ENCODE measurements at places on chromosomes 7 and 10.

DNA sequence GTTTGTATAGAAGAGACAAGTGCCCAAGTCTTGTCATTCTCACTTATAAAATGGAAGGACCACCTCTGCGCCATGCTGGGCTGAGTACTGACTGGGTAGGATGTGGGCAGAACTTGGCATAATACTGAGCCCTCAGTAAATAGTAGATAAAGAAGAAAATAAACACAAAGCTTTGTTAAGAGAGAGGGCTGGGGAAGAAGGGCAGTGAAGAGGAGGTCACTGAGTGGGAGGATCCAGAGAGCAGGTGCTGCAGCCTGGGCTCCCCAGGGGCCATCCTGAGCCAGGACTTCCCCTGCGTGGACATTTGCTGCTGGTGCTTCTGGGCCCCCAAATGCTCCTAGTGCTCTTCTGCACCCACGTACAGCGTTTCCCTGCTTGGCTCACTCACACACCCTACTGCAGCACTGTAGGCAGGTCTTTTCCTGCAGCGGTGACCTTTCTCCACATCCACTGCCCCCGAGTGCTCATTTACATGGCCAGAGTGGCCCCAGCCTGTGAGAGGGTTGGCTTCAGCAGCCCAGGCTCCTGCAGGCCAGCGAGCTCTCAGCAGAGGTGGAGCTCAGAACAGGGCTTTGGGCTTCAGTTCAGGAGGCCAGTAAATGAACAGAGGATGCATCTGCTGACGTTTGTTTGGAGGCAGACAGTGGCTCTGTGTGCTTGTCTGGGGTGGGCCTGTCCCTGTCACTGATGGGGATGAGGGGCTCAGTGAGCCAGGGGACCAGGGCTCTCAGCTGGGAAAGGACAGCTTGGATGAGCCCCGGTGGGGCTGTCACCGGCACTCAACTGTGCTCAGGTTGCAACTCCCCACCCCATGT lies 164.6 kb downstream of the ADARB2 start:
- DNase-seq: no peak

DNA sequence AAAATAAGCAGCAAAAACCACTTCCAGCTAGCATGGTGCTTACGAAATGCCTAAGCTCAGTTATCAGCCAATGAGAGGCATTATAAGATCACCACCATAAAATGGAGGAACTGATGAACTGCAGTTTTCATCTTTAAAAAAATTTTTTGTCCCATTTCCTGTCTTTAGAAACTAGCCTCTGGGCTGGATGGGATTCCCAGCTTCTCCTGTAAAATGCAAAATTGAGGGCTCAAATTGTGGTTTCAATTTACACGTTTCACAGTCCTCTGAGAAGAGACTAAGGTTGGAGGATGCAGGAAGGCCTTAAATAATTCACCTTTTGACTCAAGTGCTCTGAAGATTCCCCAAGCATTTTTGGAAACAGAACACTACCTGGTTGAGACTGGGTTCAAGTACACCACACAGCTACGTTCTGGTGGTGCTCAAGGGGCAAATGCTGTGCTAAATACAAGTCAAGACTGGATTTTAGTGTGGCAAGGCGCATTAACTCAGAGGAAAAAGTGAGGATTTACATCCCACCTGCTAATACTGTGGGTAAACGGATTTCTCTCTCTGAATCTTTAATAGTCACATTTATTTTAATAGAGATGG lies 951 bp downstream of the ZNF25 start:
- DNase-seq: no peak

GRCh38 chr7:2735744-2736143 lies 47.7 kb downstream of the AMZ1 start:
- DNase-seq: no peak

- DNase-seq: no peak
Measured at GRCh38 chr10:4382811-4383210, 443.2 kb upstream of the AKR1E2 start.

DNA sequence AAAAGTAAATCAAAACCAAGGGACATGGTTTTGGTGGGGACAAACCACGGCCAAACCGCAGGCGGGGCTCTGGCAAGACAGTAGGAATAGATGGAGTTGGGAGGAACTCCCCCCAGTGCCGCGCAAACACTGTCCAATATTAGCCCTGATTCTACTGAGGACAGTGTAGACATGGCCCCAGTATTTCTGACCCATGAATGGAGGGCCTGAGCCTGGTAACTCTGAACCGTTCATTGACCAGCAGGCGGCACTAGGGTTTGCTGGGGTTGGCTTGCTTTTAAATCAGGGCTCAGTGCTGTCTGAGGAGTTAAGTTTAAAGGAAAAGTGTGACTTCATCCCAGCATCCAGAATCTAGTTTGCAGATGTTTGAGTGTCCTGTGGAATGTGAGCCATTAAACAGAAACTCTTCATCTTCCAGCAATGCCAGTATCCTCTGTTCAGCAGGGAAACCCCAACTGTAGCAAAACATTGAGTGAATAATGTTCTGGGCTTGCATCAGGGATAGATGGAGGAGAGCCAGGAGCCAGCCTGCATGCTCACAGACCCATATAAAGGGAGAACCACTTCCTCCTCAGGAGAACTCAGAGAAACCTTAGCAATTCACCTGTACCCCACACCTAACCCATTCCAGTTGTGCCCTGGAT lies 147.4 kb upstream of the PRSS58 start:
- DNase-seq: no peak

DNA sequence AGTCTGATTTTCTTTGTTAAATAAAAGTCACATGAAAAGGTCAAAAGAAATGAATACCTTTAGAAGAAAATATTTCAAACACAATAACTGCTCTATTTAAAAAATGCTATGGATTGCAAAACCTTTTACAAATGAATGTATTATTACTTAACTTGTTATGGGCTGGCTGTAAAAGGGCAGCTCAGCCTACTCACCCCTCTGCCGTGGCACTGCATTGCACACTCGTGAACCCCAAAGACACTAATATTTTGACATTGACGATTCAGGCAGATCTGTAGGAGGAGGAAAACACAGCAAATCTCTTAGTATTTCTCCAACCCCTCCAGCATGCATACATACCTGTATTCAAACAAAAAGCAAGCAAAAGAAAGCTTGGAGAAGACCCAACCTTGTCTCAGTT lies 149.5 kb downstream of the FANK1 start:
- no peak for DNase-seq

GRCh38 chr10:26881600-26882331 lies 21.0 kb upstream of the ABI1 start:
- no peak for DNase-seq

GRCh38 chr7:25859412-25860274 lies 292.4 kb upstream of the NFE2L3 start:
- no peak for DNase-seq

DNA sequence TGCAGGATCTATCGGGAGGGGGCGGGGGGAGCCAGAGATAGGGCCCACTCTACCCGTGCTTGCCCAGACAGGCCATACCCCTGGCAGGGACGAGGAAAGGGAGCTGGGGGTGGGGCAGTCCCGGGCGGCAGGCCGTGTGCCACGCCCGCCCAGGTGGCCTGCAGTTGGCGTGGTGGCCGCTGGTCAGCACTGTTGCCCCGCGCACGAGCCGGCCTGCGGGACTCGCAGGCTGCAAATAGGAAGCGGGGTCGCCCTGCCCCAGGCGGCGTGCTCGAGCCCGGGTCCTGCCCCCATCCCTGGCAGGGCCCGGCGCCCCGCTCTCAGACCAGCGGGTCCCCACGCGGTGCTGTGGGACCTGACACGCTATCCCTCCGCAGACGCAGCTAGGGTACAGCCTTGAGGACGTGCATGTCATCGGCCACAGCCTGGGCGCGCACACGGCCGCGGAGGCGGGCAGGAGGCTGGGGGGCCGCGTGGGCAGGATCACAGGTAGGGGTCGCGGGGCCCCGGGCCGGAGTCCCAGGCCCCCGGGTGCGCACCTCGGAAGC lies 6.7 kb downstream of the PNLIPRP2 start:
- no peak for DNase-seq

- no peak for DNase-seq
Measured at GRCh38 chr7:137196648-137197047, 146.9 kb downstream of the PTN start.

- no peak for DNase-seq
Measured at GRCh38 chr10:26721561-26721960, 24.1 kb downstream of the PDSS1 start.

DNA sequence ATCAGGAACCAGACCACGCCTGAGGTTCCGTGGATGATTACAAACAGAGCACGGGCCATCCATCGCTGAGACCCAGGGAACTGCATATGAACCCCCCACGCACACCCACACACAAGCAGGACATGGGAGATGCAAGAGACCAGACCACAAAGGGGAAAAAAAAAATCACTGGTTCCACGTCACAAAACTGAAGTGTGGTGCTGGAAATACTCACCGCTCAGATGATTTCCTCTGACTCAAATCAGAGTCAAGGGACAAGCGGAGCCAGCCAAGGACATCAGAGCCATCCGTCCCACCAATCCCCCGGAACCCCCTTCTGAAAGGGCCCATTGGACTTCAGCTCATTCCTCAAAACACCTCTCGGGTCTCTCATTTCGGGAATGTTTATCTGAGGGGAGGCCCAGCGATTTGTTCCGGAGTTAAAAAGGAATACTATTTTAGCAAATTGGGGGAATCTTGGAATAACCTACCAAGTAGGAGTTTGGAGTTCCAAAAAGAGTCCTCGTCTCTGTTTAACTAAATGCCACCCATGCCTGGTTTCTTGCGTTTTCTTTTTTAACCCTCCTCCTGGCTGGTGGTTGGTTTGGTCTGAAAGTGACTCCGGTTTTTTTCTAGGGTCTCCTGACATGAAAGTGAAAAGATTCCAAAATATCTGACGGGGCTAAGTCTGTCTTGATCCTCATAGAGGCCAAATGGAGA lies 15.0 kb downstream of the SNX8 start:
- DNase-seq: no peak

DNA sequence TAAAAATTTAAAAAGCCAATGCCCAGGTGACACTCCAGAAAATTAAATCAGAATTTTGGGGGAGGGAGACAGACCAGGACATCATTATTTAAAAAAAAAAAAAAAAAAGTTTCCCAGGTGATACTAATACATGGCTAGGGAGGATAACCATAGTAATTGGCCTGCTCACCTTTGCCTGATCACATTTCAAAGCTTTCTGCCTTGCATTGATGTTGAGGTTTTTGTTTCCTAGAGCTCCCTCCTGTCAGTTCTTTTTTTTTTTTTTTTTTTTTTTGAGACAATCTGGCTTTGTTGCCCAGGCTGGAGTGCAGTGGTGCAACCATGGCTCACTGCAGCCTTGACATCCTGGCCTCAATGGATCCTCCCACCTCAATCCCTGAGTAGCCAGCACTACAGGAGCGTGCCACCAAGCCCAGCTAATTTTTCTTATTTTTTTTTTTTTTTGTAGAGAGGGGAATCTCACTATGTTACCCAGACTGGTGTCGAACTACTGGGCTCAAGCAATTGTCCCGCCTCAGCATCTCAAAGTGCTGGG lies 38.1 kb downstream of the CPED1 start:
- no peak for DNase-seq

DNA sequence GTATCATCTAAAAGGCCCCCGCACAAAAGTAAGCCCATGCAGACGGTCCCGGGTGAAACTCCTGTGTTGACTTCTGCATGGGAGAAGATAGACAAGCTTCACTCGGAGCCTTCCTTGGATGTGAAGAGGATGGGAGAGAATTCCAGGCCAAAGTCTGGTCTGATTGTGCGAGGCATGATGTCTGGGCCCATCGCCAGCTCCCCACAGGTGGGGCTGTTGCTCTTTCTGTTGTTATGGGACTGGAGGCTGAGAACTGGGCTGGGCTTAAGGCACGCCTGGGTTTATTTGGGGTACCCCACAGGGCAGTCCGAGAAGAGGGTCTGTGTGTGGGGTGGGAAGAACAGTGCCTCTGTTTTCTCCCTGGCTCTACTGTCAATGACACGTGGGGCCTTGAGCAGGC lies 14.6 kb downstream of the MINDY4 start:
- DNase-seq: no peak

DNA sequence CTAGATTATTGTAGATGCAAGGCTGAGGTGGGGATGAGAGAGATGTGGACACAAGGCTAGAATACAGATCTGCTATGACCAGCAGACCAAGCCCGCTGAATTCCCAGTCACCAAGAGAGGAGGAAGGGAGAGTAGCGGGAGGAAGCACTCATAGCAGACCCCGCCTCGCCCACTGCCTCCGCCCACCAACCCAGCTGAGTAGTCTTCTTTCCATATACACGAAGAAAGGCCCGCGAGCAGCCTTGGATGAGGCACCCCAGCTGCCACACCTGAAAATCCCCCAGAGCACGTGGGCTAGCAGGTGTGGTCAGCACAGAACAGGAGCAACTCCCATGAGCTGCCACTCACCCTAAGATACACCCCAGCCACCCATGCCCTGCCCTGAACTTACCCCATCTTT lies 7.9 kb upstream of the H2BK1 start:
- no peak for DNase-seq

- no peak for DNase-seq
Measured at GRCh38 chr7:156993925-156994235, 16.6 kb downstream of the MNX1 start.

DNA sequence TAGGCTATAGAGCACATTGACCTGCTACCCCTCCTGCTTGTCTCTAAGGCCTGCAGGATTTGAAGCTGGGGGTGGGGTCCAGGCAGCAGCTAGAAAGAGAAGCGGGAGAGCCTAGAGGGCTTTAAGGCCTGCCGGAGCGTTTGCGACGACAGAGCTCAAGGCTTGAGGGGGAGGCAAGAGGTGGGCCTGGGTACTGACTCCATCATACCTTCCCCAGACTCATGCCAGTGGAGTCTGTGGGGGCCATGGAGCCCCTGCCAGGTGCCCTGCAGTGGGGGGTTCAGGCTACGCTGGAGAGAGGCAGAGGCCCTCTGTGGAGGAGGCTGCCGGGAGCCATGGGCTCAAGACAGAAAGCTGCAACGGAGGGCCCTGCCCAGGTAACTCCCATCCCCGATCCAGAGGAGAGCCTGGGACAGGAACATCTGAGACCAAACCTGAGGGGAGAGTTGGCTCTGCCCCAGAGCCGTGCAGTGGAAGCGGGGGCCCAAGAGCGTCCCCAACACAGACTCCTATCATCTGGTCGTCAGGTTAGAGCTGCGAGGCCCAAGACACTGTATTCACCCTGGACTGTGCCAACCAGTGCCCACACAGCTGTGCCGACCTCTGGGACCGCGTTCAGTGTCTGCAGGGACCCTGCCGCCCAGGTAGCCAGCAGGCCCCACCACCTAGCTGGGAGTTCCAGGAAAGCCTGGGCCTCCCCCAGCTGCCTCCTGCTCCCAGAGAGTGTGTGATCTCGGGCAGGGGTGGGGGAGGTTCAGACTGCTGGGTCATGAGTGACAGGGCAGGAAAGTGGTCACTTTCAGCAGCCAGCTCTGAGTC lies 13.2 kb upstream of the ZNF862 start:
- DNase-seq: no peak

DNA sequence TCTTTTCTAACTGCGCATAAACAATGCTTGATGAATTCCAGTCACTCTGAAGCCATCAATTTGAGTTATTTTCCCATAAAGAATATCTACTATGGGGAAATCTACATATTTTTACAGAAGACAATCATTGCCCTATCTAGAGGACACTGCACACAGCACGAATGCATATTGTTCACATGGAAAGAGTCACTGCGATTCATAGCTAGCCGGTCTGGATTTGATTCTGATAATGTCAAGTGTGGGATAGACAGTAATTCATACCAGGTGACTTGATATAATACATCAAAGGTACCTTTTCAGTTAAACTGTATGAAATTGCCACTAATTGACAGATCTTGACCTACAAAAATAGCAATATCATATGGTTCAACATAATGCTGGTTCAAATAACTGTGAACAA lies 255.7 kb downstream of the THSD7A start:
- no peak for DNase-seq

- no peak for DNase-seq
Measured at GRCh38 chr7:111867348-111867931, 305.1 kb upstream of the IMMP2L start.
